Non-pigmented ciliary epithelial cell (primary cell): ENCODE measurements at places on chromosomes 6 and 20.

- peak; percentile 34 for DNase-seq
These were observed 92.7 kb downstream of the SASH1 start for GRCh38 chr6:148435386-148435785.

DNA sequence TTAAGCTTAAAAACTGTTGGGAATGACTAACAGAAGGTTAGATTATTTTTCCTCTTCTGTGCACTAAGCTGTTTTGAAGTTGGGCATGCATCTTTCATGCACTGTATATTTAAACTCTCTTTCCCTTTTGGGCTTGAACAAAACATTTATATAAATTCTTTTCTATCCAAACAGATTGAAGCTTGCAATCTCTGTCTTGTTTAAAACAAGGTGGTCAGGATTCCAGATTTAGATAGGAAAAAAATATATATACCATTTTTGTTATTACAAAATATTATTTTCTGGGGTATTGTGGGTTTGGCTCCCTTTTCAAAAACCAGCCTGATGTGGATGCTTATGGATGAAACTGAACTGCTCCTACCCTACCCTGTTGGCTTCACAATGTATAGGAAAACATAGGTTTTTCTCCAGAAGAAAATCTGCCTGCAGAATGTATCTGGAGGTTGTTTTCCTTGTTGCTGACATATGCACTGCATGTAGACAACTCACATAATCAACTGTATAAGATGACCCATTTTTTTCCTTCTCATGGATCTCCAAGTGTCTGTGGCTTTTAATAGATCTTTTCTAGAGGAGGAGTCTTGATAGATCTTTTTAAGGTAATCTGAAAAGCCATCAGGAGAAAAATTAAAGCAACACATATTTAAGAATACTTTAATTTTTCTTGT lies 146.3 kb downstream of the PRL start:
- no peak for DNase-seq

DNA sequence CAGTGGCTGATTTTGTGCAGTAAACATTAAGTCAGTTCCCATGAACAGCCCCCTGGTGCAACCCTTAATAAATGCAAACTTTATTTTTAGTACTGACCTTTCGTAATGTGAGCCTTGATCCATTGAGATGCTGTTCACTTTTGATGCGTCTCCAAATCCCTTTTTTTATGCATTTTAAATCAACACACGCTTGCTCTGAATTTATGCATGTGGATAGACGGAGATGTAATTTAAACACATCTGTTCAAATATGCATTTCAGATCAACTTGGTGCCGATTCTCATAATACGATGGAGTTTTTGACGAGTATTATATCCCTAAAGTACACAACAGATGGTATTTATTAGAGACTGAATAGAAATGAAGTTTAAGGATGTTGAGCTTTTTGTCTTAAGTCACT lies 505.7 kb downstream of the CDKAL1 start:
- DNase-seq, result no peak

DNA sequence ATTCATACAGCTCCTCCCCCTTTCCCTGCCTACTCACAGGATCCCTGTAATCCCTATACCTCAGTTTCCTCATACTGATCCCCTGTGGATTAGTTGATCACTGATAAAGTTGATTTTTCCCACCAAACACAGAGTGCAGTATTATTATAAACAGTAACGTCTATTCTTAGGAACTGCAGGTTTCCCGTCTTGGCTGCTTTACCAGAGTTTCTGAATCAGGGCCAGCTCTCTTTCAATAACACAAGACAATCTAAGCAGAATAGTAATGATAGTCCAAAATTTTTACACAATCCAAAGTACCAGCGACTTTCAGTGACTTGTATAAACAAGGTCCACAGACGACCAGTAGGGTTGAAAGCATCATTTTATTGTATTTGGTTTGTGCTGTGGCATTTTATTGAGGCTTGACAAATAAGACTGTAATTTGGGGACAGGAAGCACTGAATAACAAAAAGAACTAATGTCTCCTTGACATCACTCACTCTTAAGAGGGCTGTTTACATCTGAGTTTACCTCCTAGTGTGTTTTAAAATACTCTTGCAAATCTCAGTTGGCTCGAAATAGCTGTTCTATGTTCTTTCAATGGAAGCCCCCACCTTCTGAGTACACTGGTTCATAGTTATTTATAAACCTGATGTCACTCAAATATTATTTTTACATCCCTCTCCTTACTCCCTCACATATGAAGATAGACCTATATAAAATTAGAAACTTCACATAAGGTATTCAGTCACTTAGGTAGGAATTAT lies 6.1 kb upstream of the JARID2 start:
- no peak for DNase-seq

DNA sequence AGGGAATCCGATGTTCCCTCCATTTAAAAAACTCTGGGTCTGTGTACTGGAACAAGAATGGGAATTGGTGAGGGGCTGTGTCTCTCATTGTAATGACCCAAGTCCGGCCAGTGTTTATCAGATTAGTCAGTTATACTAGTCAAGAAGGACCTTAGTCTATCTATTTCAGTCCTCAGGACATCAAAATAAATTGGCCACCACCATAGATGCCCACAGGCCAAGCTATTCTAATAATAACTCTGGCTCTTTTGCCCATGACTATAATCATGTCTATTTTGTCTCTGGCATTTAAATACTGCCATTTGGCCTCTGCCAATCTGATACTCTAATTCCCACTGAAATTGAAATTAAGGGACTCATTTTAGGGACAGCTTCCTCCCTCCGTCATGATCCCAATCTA lies 37.8 kb downstream of the ELOVL4 start:
- no peak for DNase-seq

DNA sequence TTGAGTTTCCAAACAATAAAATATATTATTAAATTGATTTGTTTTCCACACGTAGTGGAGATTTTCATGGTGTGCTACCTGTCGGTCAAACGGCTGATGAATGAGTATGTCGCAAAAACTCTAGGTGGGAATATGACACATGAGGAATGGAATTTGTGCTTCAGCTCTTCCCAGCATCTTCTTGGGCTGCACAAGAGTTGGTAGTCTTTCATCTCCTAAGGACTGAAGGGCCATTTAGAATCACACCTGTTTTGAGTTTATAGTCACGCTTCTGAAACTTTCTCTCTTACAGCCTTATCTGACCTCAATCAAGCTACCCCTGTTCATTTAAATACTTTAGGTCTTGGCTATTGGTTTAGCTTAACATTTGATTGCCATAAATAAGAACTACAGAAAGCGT lies 157.7 kb upstream of the AKAP12 start:
- DNase-seq, result no peak

- no peak for DNase-seq
These were observed 935.1 kb upstream of the SLC35B3 start for GRCh38 chr6:9370480-9370879.

- DNase-seq, result no peak
These were observed 127.8 kb upstream of the FOXA2 start for GRCh38 chr20:22711971-22712755.

DNA sequence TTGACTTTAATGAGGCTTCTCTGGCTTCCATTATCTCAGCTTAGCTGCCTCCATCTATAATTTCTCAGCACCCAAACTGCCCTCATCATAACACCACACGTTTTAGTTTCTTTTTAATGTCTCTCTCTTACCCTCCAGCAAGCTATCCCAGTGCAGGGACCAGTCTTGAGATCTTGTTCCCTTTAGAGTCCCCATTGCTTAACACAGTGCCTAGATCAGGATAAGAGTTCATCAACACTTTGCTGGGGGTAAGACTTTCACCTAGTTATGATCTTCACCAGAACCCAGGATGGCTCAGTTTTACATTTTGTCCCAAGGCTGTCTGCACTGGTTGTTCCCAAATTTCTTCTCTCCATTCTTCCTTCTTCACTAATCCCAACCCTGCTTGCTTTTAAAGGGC lies 126.1 kb downstream of the OR2B2 start:
- DNase-seq, result no peak
